ENCODE measurements at places on chromosomes 11 and 22.
A peak's percentile ranks its signal among the peaks of the same experiment; 100 is the strongest.

GRCh38 chr22:20569059-20570058 lies 61.9 kb downstream of the MED15 start:
- peak; percentile 86 for DNase-seq

GRCh38 chr11:86523738-86524619 lies 148.4 kb downstream of the ME3 start:
- no peak for DNase-seq

DNA sequence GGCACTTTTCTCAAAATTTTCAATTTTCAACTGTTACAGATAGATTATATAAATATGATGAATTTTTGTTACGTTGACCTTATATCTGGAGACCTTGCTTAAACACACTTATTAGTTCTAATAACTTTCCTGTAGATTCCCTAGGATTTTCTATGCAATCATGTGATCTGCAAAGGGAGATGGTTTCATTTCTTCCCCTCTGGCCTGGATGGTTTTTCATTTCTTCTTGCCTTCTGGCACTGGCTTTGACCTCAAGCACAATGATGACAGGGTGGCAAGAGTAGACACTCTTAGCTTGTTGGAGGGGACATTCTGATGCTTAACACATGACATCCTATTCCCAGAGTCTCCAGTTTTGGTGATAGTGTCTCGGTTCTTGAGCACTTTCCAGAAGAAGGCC lies 75.9 kb downstream of the DGCR2 start:
- no peak for DNase-seq

GRCh38 chr11:129155745-129156144 lies 36.4 kb downstream of the ARHGAP32 start:
- DNase-seq = no peak

DNA sequence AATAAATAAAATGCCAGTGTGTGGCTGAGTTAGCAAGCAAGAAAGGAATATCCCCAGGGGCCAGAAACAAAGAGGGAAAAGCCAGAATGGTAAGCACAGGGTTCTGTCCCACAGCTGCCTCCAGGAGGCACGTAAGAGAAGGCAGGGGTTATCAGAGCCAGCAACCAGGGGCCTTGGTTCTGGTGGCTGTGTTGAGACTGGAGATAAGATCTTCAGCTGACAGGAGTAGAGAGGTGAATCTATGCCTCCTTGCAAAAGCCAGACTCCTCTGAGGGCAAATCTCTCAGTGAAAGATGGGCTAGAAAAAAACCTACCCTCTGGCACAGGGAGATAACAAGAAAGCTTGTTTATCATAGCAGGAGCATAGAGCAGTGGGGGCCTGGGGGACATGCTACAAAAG lies 29.8 kb upstream of the NFAM1 start:
- peak; percentile 86 for DNase-seq

DNA sequence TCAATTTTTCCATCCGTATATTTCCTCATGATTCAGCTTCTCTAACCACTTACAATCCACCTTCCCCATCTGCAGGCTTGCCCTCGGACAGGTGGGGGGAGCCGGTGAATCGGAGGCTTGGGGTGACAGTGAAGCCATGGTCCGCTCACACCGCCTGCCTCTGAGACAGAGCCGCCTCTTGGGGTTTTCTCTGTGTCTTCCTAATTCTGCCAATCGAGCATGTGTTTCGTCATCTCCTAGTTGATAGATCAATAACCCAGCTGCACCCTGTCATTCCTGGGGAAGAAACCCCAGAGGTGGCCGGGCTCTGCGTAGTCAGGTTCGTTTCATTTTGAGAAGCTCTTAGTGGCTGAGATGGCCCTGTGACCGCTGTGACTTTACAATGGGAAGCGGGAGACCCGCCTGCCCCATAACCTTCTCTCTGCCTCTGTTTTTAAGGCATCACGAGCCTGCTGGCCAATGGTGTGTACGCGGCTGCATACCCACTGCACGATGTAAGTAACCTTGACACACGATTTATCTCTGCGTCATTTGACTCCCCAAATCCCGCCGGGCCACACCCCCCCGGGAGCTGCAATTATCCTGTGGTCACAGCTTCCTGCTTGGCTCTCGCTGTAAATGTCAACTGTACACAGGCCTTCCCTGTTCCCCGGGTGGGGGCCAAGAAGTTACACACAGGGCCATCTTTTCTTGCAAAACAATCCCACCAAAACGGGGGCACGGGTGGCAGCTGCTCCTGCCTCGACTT lies 33.3 kb downstream of the ANO1 start:
- DNase-seq = no peak

GRCh38 chr11:2273311-2273710 lies 2.9 kb upstream of the ASCL2 start:
- no peak for DNase-seq

- no peak for DNase-seq
Observed at GRCh38 chr11:85889676-85890579, 34.7 kb downstream of the CCDC83 start.

DNA sequence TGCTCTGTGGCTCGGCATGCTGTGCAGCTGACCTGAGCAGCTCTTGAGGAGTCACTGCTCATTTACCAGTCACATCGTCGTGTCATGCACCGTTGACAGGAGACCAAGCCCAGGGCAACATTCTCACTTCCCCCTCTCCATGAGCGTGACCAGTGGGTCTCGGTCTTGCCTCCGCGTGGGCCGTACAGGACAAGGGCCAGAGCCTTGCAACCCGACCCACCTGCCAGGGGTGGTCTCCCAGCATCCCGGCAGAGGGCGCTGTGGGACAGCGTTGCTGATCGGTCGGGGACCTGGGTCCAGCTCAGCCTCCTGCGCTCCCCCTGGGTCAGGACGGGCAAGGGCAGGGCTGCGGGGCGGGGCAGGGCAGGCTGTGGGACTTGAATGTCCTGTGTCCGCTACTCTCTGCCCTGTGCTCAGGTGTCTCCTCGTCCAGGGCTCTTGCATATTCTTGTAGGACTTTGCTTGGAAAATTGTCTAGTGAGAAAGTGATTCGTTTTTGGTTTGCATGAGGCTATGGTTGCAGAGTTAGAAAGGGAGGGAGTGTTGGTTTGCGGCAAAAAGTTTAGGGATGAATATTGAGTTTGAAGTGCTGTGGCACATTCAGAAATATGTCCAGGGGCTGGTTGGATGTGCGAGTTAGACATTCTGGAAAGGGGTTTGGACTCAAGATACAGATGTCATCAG lies 16.2 kb downstream of the EIF4G2 start:
- peak; percentile 93 for DNase-seq

DNA sequence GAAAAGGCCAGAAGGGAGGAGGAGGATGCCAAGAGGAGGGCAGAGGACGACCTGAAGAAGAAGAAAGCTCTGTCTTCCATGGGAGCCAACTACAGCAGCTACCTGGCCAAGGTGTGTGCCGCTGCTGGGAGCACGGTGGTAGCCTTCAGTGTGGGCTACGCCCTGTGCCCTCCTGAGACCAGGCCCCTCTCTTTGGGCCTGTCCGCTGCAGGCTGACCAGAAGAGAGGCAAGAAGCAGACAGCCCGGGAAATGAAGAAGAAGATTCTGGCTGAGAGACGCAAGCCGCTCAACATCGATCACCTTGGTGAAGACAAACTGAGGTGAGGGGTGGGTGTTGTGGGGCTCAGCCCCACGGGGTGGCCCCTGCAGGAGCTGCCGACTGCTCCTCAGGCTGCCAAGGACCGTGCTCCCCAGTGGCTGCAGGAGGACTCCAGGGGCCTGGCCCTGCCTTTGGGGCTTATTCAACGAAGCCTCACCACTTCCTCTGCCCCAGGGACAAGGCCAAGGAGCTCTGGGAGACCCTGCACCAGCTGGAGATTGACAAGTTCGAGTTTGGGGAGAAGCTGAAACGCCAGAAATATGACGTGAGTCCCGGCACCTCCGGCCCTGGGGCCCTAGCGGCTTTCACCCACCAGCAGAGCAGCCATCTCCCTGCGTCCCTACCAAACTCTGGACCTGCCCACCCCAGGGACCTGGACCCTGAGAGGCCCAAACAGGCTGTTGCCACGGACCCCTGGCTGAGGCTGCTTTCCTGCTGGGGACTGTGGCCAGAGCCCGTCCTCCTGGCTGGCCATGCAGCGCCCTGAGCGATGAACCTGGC lies 12.6 kb upstream of the MRPL23 start:
- DNase-seq = no peak

DNA sequence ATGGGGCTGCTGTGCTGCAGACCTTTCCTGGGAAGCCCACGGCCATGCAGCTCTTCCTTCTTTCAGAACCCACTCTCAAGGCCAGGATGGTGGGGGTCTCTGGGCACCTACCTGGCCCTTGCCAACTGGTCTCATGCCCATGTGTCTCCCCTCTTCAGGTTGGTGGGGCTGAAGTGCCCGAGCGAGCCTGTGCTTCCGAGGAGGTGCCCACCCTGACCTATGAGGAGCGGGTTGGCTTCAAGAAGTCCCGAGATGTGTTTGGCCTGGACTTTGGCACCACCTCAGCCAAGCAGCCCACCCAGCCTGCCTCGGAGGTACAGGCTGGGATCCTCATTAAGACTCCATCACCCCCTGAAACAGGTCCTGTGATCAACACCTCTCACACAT lies 9.9 kb downstream of the THAP7 start:
- no peak for DNase-seq

DNA sequence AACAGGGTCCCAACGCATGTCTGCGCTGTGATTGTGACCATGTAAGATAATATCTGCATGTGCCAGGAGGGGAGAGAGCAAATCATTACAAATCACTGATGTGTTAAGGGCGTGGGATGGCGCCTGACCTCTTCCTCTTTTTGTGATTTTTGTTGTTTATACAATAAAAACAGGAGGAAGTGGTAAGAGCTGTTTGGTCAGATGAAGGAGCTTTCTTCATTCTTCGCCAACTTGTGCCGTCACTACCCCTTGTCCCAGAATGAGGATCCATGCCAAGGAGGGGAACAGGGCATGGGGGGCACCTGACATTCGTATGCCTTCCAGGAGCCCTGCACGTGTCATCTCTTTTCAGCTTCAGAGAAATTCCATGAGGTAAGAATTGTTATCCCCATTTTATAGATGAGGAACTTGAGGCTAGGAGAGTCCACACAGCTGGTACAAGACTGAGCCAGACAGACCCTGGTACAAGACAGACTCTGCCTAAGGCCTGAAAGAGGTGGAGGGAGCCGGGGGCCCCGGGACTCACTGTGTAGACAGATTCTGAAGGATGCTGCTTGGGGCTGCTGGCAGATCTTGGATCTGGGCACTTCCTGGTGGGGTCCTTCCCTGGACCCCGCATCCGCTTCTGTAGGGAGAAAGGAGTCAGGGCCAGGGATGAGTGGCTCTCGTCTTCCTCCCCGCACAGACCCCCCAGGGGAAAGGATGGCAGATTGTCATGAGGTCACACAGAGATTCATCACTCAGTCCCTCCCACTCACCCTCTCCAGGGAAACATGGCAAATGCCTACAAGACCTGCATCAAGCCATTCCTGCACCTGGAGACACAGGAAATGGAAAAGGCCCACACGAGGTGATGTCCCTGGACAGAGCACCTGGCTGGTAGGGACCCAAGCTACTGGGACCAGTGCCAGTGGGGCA lies 34.6 kb downstream of the NFAM1 start:
- peak; percentile 68 for DNase-seq

DNA sequence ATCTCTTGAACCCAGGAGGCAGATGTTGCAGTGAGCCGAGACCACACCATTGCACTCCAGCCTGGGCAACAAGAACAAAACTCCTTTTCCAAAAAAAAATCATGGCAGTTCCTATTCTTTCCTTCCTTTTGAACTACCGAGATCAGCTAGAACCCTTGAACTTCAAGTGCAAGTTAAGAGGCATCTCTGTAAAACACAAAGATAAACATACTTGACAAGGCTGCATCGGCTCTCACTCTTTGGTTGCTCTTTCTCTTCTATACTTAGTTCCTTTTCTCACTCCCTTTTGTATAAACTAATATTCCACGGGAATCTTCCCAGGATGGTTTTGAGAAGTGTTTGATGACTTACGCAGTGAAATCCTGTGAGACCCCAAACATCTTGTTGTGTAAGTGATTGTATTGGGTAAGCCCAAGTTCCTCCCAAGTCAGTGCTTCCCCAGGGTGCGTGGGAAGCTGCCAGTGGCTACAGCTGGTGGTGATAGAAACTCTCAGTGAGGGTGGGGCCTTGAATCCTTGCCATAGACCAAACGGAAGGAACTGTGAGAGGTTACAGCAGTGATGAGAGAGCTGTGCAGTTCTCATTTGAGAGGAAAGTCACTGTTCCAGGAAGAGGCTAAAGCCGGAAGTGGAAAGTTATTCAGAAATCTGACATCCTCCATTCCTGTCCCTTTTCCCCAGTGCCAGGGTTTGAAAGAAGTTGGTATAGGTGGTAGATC lies 24.1 kb upstream of the CDC42EP2 start:
- DNase-seq = peak; percentile 86

GRCh38 chr11:128593281-128593680 lies 5.9 kb upstream of the ETS1 start:
- no peak for DNase-seq

GRCh38 chr11:114820621-114821020 lies 142.3 kb downstream of the NXPE2 start:
- DNase-seq = no peak

DNA sequence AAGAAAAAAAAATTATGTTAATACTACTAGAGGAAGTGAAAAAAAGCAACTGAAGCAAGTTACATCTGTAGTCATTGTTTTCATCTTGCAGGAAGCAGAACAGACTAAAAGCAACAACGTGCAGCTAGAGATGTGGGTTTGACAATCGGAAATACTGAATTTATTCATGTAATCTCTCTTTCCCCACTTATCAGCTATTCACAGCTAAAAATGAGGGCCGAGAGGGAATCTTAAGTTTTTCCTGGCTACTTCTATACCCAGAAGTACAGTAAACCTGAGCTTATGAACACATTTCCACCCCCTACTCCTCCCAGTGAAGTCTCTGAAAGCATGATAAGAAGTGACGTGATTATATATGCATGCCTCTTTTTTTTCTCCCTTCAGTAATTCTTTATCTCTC lies 116.5 kb downstream of the SPON1 start:
- DNase-seq = peak; percentile 34

DNA sequence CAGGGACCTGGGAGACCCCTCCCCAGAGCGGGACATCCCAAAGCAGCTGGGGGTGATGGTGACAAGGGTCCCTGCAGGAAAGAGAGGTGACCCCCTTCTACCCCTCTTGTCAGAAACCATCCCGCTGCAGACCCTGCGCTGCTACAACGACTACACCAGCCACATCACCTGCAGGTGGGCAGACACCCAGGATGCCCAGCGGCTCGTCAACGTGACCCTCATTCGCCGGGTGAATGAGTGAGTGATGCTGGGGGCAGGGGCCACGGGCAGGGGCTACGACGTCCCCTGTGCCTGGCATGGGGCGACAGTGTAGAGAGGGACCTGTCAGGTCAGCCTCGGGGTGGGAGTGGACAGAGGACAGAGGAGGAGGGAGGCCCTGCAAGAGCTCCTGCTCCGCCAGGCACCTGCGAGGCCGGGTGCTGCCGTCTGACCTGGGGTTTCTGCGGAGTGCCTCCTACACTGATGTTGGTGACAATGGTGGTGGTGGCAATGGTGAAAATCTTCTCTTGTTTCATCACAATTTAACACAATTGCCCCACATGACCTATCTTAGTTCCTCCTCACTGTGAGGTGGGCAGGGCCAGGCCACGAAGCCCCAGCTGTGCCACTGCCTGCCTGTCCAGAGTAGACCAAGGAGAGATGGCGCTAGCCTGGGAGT lies 9.8 kb downstream of the CSF2RB start:
- DNase-seq = peak; percentile 66

- DNase-seq = no peak
Observed at GRCh38 chr11:36273110-36273509, 16.1 kb downstream of the COMMD9 start.

GRCh38 chr11:76566811-76567210 lies 103.7 kb downstream of the LRRC32 start:
- DNase-seq = no peak
